Non-pigmented ciliary epithelial cell (primary cell): ENCODE measurements at places on chromosomes 2 and 18.

DNA sequence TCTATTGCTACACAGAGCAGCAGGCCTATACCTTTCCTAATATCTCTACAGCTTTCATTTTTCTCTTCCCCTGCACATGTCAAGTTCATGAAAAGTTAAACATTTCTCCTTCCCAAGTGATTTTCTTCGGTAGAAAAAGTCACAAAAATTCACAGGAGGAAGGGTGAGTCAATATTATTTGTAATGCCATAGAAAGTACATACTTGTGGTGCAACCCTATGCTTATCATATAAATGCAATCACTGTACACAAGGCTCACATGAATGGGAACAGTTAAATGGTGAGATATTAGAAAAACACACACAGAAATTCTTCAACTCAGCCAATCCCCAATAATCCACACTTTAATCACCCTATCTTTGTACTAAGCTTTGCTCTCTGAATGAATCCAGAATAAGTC lies 651.6 kb downstream of the LRRTM4 start:
- DNase-seq: peak; percentile 43

DNA sequence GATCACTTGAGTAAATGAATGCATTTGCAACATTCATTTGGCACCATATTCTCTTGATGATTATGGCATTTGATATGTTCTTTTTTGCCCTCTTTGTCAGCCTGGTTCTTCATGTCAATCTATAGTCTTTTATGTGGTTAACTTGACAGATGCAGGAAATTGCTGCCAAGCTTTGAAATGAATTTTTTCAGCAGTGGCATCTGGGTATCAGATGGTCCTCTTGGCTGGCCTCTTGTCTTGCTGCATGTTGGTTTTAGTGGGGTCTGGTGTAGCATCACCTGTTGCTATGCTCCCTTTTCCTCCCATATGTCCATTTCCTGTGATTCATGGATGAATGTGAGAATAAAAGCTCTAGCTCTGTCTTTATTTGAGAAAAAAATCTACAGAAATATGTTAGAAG lies 119.9 kb downstream of the DPP4 start:
- DNase-seq: no peak

DNA sequence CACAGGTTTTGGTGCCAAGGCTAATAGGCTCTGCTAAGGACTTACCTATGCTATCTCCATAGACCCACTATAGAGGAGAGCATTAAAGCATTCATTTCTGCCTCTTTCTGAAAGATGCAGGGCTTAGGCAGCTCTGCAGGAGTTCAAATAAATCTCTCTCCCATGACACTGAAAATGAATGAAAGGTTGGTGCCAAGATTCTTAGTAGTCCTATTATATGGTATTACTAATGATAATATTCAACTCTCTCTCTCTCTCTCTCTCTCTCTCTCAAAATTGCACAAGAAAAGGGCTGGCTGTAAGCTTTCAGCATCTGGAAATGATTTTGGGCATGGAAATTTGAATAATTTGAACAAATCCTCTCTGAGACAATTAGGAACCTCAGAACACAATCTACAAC lies 433.7 kb downstream of the MBD2 start:
- no peak for DNase-seq

- DNase-seq: no peak
Measured at GRCh38 chr2:215365184-215365658, 53.4 kb downstream of the ATIC start.

DNA sequence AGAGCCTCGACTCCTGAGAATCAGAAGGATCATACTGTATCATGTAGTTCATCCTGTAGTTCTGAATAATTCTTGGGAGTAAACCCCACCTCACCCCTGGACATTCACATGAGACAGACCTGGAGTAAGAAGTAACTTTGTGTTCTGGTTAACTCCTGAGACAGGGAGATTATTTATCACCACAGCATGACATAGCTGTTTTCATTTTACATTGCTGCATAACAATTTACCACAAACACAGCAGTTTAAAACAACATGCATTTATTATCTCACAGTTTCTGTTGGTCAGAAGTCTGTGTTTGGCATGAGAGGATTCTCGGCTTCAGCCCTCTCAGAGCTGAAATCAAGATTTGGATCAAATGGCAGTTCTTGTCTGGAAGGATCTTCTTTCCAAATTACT lies 855.8 kb upstream of the FANCL start:
- DNase-seq: no peak

- no peak for DNase-seq
Measured at GRCh38 chr2:715038-715437, 37.8 kb upstream of the TMEM18 start.

DNA sequence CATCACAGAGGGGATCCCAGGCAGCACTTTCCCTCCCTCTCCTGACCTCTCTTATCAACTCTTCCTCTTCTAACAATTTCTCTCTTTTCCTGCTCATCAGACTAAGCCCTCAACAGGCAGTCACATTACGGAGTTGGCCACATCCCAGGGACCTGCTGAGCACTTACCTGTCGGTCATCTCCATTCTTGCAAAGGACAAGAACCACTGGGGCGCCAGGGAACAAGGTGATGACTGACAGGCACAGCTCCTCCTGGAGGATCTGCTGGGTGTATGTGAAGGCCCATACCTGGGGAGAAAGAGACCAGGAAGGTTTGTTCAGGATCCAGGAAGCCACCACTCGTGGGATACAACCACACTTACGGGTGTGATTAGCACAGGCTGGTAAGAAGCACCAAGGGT lies 104.8 kb upstream of the CAPN13 start:
- DNase-seq: no peak

- no peak for DNase-seq
Measured at GRCh38 chr18:62778976-62779869, 63.9 kb downstream of the PHLPP1 start.

GRCh38 chr2:85436836-85437487 lies 18.4 kb downstream of the SH2D6 start:
- no peak for DNase-seq
